Bronchial epithelial cell (primary cell): ENCODE measurements at places on chromosomes 6 and 20.
A peak's percentile ranks its signal among the peaks of the same experiment; 100 is the strongest.

- DNase-seq, result no peak
Measured at GRCh38 chr20:63295422-63295821, 2.4 kb downstream of the COL20A1 start.

DNA sequence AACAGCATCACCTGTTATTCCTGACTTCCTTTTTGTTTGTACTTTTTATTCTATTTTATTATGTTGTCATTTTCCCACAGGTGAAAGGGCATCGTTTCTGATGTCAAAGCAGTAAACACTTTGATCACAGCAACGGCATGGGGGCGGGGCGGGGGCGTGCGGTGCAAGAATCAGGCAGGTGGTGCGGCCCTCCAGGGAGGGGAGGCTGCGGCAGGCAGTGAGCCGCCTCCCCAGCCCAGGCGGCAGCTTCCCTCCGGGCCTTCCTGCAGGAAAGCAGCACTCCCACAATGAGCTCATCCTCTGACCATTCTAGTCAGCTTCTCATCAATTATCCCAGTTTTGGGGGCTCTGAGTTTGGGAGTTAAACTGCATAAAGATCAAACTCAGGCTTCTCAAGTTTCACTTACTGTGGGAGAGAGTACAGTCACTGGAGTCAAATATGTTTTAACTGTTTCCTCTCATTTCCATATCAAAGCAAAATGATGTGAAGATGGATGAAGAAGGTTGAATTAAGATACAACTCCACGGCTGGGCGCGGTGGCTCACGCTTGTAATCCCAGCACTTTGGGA is 608.4 kb upstream of the AGPAT4 start:
- no peak for DNase-seq

GRCh38 chr6:142440600-142441293 is 138.9 kb downstream of the ADGRG6 start:
- DNase-seq, result no peak

GRCh38 chr20:25259788-25260254 is 11.9 kb downstream of the PYGB start:
- no peak for DNase-seq

GRCh38 chr20:61331543-61331942 is 79.5 kb downstream of the CDH4 start:
- no peak for DNase-seq

DNA sequence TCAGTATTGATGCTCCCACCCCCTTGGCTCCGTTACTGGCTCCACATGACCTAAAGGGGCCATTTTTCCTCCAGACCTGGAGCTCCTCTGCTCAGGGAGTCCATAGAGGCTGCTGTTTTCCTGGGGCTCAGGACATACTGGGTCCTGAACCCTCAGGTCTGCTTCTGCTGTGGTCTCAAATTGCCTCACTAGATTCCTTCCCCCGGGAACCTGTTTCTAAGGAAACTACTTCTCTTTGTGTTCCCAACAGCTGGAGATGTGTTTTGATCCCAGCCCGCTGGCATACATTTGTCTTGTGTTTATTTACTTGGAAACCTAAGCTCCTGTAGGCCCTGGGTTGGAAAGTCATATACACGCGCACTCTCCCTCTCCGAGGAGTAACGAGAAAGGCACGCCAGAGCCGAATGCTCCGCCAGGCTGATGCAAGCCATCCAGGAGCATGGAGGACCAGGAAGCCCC is 222.8 kb downstream of the UST start:
- DNase-seq, result peak; percentile 30

DNA sequence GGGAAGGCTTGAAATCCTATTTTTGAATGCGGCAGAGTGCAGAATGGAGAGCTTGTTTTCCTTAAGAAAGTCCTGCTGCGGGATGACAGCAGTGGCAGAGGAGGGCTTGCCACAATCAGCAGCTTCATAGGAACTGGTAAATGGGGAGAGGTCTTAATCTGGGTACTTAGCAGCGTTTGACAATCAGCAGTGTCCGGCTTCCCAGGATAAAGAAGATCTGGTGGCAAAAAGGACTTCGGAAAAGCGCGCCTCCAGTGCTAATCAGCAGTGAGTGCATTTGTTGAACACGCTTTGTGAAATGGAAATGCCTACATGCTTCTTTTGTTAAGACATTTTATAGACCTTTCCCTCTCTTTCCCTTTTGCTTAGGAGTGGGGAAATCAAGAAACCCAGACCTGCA is 735.7 kb downstream of the QKI start:
- no peak for DNase-seq

GRCh38 chr6:99905209-99906106 is 88.6 kb downstream of the MCHR2 start:
- peak; percentile 63 for DNase-seq

- DNase-seq, result no peak
Measured at GRCh38 chr20:13220904-13221297, at the start of gene ISM1. ISM1 (plus strand) TSS chr20:13221274; CDS start chr20:13221777, 503 bp downstream.

GRCh38 chr6:35541836-35542235 is 29.1 kb upstream of the TULP1 start:
- no peak for DNase-seq

DNA sequence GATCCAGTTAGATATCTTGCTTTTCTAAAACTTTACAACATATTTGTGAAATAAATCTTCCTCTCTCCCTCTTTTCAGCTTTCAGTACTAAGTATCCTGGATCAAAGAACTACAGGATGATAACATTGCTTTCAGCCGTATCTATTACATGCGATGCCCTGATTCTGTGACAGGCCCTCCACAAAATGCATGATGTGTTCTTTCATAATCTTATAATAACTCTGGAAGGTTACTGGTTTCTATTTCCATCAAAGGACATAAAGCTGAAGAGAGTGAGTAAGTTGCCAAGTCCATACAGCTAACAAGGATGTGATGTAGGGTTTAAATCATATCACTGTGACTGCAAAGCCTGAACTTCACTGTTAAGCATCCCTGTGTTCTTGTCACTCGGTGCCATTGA is 62.9 kb upstream of the ADGRG6 start:
- no peak for DNase-seq

- peak; percentile 34 for DNase-seq
Measured at GRCh38 chr6:43250992-43251373, 7.7 kb downstream of the TTBK1 start.
